CD4-positive, alpha-beta T cell treated with Interleukin-15 for 1 hour (primary cell): ENCODE measurements at places on chromosomes 4 and X.

DNA sequence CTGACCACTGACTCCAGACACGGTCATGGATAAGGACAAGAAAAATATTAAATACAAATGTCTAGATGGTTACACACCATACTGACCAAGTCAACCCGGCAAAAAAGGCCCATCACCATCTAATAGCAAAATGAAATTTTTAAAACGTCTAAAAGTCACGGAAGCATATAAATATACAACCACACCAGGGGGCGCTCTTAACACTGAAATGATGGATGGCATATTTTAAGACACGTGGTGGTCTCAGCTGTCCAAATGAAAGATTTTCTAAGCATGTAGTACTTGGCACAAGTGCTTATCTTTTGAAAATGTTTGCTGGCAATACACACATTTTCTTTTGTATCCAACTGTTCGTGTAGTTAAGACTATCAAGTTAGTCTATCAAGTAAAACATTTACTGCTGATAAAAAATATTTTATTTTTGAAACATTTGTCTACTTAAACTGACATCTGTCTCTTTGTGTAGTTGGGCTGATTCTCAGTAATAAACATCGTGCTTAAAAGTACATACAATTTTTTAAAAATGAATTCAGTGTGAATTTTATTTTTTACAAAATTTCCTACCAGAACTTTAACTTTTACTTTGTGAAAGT, 64.6 kb downstream of the COX7B2 start:
- DNase-seq = no peak

GRCh38 chr4:105345838-105346237, 128.0 kb downstream of the PPA2 start:
- DNase-seq = no peak

DNA sequence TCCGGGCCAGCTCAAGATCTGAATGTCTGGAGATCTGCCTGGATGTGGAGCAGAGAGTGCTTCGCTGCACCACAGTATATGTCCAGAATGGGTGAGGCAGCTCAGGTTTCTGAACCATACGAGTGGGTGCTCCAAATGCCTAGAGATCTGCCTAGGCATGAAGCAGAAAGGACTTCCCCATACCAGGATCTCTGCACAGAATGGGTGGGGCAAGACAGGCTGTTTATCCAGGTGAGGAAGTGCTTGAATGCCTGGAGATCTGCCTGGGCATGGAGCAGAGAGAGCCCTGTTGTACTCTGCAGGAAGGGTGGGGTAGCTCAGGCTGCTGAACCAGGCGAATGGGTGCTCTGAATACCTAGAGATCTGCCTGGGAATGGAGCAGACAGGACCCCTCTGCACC, 45.4 kb upstream of the MAGEC2 start:
- DNase-seq = no peak

DNA sequence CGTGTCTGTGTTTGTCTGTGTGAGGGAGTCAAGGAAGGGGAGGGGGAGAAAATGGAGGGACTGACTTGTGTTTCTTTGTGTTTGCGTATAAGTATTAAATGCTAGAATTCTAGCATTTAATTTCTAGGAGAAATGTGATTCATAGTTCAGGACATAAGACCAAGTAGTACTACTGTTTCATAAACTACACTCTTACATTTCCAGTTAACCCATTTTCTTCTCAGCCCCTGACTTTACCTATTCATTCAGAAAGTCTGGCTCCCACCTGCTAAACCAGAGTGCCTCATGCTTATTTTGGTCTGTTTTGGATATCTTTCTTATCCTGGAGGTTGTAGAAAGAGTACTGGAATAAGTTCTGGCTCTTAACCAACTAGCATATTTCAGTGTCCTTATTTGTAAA, 14.2 kb downstream of the EDA start:
- no peak for DNase-seq

- DNase-seq = no peak
Measured at GRCh38 chrX:136491832-136492231, 4.1 kb downstream of the BRS3 start.

DNA sequence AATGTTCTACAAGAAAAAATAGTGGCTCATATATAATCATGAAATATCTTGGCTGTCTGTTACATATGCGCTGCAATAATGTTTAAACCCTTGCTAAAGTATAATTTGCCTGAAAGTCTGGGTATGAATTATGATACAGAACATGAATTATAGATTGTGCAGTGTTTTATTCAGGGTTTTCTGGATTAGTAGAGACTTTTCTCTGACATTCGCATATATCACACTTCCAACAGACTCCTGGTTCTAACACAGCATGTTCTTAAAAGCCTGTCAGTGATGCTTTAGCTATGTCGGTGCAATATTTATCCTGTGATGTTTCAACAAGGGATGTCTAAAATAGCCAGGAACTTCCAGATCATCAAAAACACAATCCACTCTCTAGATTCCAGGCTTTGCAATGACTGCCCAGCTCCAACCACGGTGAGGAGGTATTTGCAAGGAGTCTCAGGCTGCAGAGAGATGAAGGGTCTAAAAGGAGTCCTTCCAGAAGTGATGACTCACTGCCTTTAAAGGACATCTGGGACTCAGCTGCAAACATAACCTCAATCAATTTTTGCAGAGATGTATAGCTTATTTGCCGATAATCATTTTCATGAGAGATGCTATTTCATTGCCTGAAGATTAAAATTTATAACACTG, 69.4 kb downstream of the RWDD4 start:
- DNase-seq = no peak

GRCh38 chr4:107577743-107578142, 142.3 kb downstream of the PAPSS1 start:
- no peak for DNase-seq

- no peak for DNase-seq
Measured at GRCh38 chr4:156347412-156348075, 393.9 kb upstream of the CTSO start.

GRCh38 chr4:158201322-158201721, 9.0 kb upstream of the TMEM144 start:
- DNase-seq = no peak

- no peak for DNase-seq
Measured at GRCh38 chr4:1251773-1252066, 2.8 kb upstream of the CTBP1 start.

GRCh38 chr4:46931981-46932380, 22.9 kb upstream of the COX7B2 start:
- DNase-seq = no peak

- DNase-seq = no peak
Measured at GRCh38 chrX:113399506-113400192, 559.0 kb upstream of the AMOT start.

DNA sequence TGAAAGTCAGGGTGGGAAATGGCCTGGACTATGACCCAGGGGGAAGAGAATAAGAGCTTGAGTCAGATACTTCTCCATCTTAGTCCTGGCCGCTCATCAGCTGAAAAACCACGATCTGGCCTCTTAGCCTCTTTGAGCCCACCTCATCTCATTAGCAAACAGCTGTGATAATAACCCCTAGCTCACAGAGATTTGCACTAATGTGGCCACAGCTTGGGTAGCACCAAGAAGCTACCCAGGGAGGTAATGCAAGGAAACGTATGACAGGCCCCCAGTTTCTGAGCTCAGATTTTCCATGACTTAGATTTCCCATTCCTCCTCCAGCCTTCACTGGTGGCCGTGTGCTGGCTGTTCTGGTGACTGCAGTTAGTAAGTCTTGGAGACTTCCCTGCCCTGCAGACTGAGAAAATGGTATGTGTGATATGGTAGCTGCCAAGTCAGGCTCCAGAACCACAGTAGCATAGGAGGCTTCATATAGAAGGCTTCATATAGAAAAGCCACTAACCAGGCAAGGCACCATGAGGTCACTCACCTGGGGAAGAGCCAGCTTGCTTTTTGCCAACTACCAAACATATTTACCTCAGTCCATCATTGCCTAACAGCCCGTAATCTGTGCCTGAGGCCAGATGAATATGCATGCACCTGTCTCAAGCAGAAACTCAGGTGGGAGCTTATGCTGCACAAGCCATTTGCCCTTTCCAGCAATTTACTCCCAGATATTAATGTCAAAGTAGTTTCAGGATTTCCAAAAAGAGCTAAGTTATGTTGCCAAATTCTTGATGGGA, 51.4 kb upstream of the GABRE start:
- no peak for DNase-seq

DNA sequence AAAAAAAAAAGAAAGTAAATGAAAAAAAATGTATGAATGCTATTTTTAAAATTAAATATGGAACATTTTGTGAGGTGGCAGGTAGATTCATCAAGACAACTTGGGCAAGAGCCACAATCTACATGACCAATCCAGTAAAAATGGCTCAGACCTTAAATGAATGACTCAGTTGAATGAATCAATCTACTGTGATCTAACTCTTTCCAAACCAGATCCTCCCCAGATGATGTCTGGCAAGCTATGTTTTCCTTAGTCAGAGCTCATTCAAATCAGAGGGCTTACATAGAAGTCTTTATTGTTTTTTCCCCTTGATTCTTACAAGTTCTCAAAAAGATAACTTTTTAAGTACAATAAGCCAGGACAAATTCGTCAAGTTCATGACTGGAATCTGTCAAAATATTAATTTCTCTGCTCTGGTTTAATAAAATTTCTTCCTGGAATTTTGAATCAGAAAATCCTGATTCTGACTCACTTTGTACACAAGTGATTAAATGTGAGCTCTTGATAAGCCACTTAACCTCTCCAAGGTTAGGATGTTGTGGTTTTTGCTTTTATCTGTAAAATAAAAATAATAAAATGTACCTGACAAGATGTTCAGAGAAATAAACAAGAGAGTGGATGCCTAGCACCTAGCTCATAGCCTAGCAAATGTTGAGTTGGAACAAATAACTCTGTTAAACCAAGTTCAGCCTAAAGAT, 105.6 kb upstream of the SMIM31 start:
- no peak for DNase-seq

GRCh38 chr4:185311113-185311888, 84.4 kb downstream of the LRP2BP start:
- no peak for DNase-seq

DNA sequence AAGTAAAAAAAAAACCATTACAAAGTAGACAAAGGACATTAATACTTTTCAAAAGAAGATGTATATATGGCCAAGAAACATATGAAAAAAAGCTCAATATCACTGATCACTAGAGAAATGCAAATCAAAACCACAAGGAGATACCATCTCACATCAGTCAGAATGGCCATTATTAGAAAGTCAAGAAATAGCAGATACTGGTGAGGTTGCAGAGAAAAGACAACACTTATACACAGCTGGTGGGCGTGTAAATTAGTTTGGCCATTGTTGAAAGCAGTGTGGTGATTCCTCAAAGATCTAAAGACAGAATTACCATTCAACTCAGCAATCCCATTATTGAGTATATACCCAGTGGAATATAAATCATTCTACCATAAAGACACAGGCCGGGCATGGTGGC, 39.3 kb downstream of the TASL start:
- DNase-seq = no peak

DNA sequence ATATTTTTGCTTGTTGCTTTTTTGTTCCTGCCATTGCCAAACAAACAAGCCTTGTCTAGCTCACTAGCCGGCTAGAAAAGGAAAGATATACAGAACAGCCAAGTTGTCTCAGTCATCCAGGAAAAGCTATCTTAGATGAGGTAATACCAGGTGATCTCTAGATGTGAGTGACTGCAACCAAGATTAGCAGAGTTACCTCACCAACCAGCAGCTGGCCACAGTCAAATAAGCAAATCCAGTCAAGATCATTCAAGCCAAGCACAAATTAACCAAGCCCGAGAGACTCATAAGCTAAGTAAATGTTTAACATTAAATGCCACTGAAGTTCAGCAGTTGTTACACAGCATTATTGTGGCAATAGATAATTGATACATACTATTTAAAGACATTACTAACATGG, 108.6 kb downstream of the CENPC start:
- no peak for DNase-seq

GRCh38 chr4:152936446-152937335, 568 bp downstream of the FHDC1 start:
- DNase-seq = no peak

DNA sequence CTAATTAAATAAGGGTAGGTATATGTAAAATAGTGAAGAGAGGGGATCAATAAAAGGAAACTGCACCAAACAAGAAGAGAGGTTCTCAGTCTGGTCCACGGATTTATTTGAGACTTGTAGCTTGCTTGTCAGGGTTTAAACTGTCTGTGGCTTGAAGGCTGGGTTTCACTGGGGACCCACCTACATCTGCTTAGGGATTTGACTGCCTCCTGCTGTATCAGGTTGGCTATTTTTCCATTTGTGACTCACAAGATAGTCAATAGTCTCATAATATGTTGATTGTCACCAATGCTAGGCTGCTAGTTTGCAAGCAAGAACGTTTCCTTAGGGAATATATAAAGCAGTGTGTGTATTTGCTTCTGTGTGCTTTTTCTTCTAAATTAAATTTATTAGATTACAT, 1950.7 kb upstream of the IGFBP7 start:
- no peak for DNase-seq

DNA sequence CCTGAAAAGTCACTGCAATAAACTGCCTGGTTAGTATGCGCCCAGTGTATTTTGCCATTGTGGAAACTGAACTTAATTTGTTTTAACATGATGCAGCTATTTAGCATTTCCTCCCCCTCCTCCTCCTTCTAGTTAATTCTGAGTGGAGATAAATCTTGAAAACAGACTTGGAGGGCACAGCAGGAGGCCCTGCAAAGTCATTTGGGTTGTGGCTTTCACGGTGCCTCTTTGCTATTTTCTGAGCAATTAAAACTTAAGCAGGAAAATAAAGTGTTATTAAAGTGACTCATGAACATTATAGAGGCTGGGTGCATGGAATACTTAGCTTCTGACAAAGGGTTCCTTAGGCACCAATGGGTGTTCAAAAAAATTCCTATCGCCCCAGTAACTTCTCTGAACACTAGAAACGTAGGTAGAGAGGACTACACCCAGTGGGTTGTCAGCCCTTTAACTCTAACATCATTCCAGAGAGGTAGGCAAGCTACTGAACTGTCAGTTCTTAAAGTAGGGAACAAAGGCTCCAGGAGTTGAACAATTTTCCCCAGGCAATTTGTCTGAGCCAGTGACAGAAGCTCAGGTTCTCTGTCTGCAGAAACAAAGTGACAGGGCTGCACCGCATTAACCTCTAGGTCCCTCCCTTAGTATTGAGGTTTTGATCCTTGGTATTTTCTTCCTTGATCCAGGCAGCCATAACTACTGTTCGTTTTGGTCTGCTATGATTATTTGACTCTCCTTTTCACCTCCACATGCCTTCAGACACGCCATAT, 158.3 kb upstream of the KIT start:
- no peak for DNase-seq

DNA sequence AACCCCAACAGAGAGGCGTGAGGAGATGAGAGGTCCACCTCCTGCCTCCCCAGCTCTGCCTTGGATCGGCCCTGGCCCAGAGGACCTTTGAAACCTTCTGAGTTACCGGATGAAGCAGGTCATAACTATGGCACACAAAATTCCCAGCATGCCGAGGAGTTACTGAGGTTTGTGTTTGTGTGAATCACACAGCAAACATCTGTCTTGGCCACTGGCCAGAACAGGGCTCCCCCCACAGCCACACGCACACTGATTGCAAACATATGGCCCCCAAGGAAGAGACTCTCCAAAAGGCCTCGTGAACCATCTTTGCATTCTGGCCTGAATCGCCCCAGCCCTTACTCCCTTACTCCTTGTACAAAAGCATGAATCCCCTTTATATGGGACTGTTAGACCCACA, 18.9 kb downstream of the RPS4X start:
- DNase-seq = no peak

GRCh38 chr4:11287055-11287454, 141.6 kb downstream of the HS3ST1 start:
- no peak for DNase-seq
